Activated naive CD4-positive, alpha-beta T cell treated with Interleukin-2 at 50 U/mL for 16 hours (primary cell): ENCODE measurements at places on chromosomes 12 and 14.

DNA sequence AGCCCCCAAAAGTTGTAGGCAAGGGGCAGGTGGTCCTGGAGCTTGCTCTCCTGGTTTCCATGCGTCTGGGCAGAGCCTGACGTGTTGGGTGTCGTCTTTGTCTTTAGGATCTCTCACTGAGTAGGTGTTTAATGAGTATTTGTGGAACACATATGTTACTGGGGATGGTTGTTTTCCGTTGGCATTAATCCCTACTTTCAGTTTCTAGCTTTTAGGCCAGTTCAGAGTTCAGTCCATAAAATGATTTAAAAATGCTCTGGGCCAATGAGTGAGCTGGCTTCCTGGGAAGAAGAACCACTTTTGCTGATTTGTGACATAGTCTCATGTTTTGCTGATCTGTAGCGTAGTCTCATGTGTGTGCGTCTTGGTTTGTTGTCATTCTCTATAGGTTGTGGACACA is 10.9 kb downstream of the AACS start:
- DNase-seq: no peak

DNA sequence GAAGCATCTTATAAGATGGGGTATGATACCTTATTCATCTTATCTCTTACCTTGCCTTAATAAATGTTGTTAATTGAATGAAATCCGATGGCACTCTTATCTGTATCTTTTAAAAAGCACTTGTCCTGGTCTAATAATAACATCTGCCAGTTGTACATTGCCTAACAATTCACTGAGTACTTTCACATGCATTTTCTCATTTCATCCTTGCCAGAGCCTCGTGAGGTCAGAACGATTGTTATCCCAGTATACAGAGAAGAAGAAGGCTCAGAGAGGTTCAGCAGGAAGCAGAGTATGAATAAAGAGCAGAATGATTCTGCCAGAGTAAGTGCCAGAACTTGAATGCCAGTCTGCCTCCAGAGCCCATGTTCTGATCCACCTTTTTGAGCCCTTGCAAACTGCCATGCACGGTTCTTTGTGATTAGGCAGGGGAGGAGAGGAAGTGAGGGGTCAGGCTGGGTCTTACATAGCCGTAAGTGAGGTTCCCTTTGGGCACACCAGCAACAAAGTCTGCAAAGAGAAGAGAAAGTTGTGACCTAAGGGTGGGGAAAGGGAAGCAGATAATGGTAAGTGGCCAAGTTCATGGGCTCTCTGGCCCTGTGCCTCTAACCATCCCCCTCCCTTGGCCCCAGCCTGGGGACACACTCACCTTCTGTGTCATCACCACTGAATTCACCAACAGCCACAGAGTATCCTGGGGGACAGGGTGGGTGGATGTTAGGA is 11.7 kb downstream of the ITGA5 start:
- DNase-seq: no peak

- peak; percentile 36 for DNase-seq
These were observed 2.3 kb upstream of the NOP2 start for GRCh38 chr12:6570264-6570887.

GRCh38 chr14:57085801-57086200 is 182.9 kb downstream of the EXOC5 start:
- no peak for DNase-seq

GRCh38 chr14:91731986-91732385 is at the start of gene CATSPERB:
CATSPERB (minus strand) TSS chr14:91732086; CDS start chr14:91729479, 2,607 bp downstream.
- DNase-seq: no peak

GRCh38 chr12:67457136-67457535 is 188.0 kb downstream of the CAND1 start:
- DNase-seq: no peak

DNA sequence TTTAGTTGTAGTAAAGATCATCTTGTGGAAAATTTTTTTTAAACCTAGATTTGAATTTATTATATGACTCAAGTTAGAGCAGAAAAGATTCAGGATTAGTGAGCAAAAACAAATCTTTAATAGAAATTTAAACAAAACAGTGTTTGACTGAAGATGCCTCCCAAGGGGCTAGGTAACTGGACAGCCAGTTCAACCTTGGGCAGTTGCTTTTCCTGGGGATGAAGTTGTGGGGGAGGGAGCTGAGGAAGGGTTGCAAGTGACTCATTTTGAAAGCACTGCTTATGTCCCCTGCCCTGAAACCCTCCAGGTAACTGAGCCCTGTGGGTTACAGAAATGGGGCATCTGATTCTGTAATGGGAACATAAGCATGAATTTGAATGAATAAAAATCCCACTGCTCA is 13.1 kb downstream of the CFAP54 start:
- DNase-seq: peak; percentile 12

GRCh38 chr12:130249376-130249775 is 87.1 kb downstream of the FZD10 start:
- no peak for DNase-seq

DNA sequence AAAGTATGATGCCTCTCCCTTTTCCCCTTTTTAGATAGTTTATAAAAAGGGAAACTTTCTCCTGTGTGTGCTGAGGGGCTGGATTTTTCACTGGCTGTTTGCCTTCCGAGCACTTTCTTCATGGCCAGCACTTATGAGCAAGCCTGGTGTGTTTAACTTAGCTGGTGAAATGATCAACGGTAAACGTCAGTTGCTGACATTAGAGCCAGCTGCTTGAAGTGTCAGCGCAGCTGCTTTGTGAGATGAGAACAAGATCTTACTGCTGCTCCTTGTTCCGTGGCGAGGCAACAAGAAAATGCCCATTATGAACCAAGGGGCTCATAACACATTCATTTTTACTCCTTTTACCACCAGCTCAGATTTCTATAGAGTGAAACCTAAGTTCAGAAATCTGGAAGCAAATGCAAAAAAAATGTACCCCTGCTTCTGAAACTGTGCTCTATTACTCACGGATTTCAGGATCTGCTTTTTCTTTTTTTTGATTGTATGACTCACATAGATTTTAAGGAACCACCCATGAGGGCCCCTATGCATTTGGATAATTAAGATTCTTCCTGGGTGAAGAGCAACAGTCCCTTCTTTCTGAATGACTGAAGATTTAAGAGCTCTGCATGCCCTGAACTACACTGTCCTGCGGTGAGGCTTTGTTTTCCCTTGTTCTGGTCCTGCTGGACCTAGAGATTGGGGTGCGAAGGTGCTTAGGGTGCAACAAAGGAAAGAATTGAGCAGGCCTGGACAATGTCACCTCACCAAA is 74.3 kb upstream of the CPM start:
- no peak for DNase-seq

DNA sequence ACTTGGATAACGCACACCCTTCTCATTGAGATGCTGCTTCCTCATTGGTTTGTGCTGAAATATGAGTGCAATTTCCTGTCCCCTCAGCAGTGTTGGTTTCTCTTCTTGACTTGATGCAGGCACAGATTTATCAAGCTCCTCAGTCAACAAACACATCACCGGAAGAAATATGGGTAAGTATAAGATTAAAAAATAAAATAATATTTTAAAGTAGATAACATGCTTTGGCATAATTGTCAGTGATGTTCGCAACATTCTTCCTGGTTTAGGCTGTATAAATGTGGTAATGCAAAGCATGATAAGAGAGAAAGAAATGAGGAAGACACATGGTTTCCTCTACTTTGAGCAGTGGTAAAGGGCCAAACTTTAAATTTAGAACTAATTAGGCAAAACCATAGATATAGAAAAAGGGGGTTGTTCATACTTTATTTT is at the start of gene GPR65:
GPR65 (plus strand) TSS at position 86 of the 432 bp plus-strand sequence. CDS start 5,713 bp downstream, outside the sequence.
- DNase-seq: peak; percentile 22

DNA sequence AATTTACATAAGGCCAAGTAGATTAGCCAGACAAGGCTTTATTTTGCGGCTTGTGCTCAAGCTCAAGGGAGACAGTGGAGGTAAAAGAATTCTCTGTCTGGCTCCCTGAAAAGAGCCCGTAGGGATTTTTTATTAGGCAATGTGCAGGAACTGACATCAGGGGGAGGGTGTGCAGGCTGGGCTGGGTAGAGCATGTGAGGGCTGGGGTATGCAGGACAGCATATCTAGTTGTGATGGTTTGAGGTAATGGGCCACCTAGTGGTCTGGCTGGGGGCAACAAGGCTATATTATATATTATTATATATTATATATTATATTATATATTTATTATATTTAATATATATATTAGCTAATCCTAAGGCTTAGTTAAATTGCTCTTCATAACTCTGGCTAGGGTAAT is 102.1 kb downstream of the TMEM117 start:
- no peak for DNase-seq

DNA sequence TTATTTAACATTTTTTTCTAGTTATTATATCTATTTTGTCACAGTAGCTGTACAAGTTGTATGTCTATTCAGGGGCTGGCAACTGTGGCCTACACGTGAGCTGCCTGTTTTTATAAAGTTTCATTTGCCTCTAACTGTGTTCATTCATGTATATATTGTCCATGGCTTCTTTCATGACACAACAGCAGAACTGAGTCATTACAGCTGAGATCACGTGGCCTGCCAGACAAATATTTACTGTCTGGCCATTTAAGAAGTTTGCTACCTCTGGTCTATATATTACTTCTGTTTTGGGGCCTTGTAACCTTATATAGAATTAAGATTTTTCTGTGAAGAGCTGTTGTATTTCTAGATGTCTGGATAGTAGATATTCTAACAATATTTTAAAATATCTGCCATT is 37.9 kb downstream of the KIAA0586 start:
- DNase-seq: no peak

DNA sequence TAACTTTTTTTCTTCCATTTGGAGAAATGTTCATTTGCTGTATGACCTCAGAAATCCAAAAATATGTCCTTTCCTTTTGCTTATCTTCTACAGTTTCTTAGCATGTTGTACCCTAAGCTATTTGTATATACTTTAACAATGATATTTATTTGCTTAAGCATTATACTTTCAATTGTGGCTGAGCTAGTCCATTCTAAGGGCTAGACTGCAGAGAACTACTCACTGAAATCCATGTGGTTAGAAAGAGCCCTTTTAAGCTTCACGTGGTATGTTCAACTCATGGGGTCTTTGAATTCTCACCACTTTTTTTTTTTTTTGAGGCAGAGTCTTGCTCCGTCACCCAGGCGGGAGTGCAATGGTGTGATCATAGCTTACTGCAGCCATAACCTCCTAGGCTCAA is 122.5 kb downstream of the HMGA2 start:
- no peak for DNase-seq

DNA sequence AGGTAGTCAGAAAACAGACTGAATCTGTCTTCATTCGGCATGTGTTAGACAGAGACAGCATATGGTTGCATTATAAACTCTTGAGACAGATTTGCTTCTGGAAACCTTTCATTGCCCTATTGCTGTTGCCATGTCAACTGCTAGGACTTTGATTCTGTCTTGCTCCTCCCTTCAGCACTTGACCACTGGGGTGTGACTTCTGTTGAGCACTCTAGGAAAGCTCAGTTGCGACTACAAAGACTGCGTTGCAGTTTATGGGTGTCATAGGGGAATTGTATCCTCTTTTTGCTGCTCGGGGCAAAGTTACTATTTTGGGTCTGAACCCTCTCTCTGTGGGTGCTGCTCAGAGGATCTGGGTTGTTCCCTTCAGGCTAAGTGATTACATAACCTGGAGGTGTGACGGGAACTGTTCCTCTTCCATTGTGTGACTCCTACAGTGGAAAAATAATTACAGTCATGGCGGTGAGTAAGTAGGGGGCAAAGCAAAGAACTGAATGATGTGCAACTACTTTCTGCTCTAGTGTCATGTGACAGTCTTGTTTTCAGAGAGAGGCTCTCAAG is 44.3 kb upstream of the TRIM9 start:
- no peak for DNase-seq
